ENCODE measurements at places on chromosomes 2 and 18.

DNA sequence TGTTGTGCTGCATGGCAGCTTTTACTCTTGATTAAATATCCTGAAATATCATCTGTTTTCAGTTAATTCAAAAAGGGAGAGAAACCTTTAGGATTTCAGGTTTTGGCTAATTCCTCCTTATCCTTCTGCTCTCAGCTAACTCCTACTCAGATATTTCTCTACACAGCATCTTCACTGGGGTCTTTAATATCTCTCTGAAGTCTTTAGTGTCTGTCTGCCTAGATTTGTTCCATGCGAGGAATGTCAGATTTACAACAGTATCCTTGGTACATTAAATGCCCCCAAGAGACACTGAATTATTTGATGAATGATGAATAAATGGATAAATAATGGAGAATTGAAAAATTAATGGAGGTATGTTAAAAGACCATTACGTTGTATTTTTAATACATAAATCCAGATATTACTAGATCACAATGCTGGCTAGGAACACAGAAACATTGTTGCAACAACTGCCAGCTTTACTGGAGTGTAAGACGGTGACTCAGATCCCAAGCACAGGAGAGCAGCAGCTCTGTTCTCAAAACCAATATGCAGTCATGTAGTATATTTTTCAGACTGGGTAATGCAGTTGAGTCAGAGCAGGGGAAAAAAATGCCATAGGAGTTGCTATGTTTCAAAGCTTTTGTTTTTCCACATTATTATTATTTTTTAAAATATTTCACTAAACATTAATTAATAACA is 388.0 kb upstream of the SYT4 start:
- DNase-seq: no peak

- no peak for DNase-seq
Observed at GRCh38 chr2:137957033-137957432, 7.2 kb upstream of the HNMT start.

- DNase-seq: peak; percentile 57
Observed at GRCh38 chr2:98649135-98649991, 41.0 kb downstream of the UNC50 start.

- DNase-seq: no peak
Observed at GRCh38 chr18:76064998-76065397, 430.0 kb downstream of the ZNF516 start.

GRCh38 chr2:230414302-230414701 is 1.7 kb upstream of the SP100 start:
- no peak for DNase-seq

DNA sequence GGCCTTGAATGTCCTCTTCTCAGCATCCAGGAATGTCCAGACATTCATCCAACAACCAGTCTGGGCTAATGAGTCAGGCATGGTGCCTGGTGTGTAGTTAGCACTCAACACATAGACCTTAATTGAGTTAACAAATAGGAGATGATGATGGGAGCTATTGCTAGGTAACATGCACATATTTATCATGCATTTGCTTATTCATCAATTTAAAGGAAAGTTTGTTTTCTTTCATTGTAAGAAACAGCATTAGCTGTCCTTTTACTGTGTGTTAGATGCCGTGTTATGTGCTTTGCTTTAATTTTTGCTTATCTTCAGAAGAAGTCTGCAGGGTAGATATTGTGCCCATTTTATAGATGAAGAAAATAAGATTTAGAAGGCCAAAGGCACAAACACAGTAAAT is 43.2 kb downstream of the TSN start:
- DNase-seq: no peak

GRCh38 chr2:50838316-50838715 is 193.6 kb downstream of the NRXN1 start:
- DNase-seq: no peak

DNA sequence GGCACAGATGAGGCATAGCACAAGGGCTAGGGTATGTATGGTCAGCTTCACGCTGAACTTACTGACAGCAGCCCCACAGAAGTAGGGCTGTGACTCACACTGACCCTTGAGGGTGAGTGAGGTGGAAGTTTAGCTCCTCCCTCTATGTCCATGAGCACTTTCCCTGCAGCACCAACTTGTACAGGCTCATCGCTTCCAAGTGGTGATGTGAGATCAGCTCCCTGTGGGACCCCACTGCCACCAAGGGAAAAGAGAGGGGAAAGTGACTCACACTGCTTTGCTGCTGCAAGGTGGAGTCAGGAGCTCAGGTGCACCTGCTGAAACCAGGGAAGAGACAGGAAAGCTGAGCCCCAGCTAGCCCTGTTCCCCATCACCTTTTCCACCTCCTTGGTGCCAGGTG is 91.5 kb downstream of the TEX51 start:
- DNase-seq: no peak

GRCh38 chr2:2269426-2269825 is 61.6 kb downstream of the MYT1L start:
- DNase-seq: no peak

DNA sequence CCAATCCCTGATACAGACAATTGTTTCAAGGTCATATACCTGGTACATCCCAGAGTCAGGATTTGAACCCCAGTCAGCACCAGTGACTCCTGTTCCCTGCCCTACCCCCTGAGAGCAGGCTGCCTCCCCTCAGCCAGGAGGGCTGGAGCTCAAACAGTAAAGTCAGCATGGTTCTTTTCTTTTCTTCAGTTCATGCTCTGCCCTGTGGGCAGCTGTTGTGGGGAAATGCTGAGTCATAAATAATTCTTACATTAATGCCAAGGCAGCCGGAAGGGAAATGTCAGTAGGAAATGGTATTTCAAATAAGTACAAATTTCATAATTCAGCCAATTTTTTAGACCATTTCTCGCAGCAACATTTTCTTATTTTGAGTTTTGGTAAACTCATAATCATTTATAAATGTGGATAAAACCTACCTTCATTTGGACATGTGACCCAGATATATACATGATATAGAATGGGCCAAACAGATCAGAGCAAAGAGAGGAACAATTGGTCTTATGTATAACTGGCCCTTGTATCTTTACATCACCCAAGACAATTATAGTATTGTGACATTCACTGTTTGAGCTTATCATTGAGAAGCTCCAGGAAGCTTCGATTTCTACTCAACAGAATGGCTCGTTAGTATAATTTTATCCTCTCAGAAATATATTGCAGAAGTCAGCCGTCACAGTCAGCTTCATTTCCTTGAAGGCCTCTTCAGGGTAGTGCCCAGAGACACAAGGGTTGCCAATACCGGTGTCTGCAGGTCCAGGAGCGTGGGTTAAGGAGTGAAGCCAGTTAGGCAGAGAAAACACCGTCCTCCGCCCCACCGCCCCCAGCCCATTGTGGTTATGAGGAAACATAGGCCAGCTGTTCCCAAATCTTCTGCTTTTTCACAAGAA is 28.0 kb upstream of the SCYGR1 start:
- DNase-seq: no peak

DNA sequence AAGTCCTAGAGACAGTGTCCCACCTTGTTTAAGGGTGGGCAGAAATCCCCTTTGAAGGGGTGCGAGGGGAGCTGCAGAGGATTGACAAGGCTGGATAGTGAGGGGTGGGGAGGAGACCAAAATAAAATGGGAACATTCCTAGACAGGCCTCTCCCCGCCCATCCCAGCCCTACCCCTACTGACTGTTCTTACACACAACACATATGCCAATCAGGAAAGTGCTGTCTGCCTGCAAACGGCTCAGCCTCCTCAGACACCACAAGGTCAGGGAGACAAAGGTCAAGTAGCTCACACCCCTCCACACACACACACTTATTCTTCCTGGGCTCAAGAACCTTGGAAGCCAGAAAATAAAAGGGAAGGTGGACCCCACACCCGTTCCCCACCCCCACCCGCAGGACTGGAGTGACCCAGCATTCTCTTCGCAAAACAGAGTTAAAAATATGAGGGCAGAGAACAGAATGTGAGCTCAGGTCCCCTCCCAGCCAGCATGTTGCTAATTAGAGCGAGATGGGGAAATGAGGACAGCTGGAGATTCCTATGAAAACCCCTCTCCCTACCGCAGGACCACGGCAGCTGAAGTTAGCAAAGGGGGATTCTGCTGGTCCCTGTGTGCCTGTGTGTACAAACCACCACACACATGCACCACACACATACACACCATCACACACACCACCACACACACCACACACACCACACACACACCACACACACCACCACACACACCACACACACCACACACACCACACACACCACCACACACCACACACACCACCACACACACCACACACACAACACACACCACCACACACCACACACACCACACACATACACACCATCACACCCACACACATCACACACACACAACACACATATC is 197.8 kb downstream of the TNS1 start:
- no peak for DNase-seq

DNA sequence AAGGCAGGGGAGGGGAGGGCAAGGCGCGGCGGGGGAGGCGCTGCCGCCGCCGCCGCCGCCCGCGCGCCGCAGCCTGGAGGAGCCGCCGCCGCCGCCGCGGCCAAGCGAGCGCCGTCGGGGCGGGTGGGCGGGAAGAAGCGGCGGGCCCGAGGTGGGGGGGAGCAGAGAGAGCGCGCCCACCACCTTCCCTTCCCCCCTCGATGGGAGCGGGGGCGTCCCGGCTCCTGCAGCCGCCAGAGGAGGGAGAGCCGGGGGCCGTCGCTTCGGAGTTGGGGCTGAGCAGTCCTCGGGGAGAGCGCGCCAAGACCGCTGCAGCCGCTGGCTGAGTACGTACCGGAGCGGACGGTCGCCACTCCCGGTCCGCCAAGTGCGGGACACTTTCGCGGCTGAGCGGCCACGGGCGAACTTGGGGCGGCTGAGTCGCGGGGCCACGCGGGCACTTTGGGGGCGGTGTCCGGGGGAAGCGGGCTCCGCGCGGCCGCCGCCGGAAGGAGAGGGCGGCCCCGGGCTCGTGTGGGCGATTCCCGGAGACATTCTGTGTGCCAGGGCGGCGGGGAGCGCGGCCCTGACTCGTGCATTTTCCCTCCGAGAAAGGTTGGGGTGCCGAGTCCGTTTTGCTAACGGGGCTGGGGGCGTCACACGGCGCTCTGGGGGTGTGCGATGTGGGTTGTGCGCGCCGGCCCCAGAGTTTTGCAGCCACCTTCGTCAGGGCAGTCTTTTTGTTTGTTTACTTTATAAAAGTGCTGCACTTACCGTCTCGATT is at the start of gene NAB1:
NAB1 (plus strand) TSS at position 49 of the 763 bp plus-strand sequence. CDS start 10,094 bp downstream, outside the sequence.
- DNase-seq: peak; percentile 33

DNA sequence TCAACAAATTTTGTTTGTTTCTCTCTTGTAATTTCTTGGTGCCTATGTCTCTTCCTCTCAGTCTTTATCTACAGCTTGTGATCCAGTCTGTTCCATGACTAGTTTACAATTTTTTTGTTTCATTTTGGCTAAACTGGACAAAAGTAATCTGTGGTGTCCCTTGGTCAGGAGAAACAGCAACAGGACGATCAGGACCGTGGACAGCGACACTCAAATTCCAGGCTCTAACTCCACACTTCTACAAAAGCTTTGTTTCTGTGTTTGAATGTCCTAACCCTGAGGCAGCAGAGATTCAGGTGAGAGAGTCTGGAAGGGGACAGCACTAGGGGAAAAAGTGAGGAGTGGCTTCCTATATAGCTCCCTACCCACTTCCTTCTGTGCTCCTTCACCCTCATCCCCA is 593.3 kb upstream of the FANCL start:
- DNase-seq: no peak

DNA sequence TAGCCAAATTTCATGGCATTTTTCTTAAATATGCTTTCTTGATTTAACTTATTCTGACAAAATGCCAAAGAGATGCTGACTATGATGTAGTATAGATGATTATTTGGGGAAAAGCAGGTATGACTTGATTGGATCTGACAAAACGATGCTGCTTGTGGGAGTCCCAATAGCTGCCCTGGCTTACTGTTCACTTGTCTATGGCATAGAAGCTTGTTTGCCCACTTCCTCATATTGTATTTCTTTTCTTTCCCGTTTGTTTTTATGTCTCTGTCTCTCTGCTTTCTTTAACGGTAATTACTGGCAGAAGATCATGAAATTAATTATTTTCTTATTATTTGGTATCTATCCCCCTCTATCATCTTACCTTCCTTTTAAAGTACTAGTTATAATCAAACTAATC is 43.0 kb downstream of the EPC2 start:
- no peak for DNase-seq

DNA sequence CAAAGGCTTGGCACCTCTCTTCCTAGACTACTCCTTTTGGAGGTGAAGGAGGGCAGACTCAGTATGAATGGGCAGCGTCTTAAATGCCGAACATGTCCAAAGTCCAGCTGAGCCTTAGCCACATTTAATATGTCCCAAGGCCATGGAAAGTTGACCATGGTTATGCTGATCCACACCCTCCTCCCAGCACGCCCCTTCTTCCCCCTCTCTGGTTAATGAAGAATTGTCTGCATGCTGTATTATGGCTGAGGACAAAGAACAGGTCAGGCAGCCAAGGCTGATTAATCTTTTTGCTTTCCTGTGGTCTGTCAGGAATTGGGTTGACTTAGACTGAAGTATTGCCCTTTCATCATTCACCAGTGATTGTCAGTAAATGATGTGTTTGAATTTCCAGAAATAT is 5.8 kb upstream of the MYOM1 start:
- no peak for DNase-seq

DNA sequence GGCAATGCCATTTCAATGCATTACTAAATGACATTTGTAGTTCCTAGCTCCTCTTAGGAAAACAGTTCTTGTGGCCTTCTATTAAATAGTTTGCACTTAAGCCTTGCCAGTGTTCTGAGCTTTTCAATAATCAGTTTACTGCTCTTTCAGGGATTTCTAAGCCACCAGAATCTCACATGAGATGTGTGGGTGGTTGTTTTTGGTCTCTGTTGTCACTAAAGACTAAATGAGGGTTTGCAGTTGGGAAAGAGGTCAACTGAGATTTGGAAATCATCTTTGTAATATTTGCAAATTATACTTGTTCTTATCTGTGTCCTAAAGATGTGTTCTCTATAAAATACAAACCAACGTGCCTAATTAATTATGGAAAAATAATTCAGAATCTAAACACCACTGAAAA is 45.3 kb downstream of the HADHB start:
- no peak for DNase-seq

- DNase-seq: no peak
Observed at GRCh38 chr2:2528846-2529245, 197.8 kb upstream of the MYT1L start.

DNA sequence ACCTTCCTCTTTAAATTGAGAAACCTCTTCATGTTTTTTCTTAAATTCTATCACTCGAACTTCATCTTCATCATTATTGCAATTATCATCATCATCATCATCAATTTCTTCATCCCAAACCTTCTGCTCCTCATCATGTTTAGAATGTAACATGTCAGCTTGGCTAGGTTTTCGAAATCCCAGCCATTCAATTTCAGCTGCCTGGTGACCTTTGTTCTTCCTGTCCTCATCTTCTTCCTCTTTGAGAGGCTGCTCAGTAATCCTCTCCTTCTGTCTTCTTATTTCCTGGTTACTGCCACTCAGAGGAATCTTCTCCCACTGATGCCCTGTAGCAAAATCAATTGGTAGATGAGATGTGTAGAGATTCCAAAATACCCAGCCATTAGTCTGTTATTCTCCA is 4.2 kb downstream of the ERMN start:
- DNase-seq: no peak

DNA sequence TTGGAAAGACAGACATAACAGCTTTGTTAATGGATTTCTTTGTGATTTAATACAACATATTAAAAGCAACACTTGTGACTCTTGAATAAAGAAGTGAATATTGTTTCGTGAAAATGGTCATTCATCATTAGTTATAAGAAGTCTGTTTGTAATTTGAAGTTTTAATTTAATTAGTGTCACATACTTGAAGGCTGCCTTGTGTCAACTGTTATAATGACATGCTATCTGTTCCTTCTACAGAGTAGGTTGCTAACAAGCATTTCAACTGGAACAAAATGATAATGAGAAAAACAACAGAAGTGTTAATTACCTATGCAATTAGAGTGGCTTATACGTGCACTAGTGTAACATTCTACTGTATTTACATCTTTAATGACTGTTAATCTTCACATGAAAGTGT is 624.7 kb downstream of the LRP1B start:
- DNase-seq: no peak

Measured in stimulated activated CD8-positive, alpha-beta memory T cell treated with anti-CD3 and anti-CD28 coated beads, Interleukin-7, amount 100 ng/mL, for 1 hour (primary cell).